ENCODE measurements at places on chromosomes 12 and 14.
A peak's percentile ranks its signal among the peaks of the same experiment; 100 is the strongest.

DNA sequence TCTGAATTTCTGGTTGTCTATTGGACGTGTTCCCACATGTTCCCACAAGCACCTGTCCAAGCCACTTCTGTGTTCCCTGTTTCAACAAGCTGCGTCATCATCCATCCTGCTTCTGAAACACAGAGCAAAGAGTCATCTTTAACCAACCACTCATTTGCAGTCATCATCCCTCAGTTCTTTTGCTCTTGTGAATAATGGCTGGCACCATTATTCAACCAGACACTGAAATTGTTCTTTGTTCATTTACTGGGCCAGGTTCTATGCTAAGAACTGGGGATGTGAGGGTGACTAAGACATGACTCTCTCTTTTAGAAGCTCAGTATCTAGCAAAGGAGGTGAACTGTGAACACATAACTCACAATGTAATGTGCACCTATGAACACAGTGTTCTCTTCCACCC is 40.7 kb upstream of the ANO4 start:
- no peak for DNase-seq

DNA sequence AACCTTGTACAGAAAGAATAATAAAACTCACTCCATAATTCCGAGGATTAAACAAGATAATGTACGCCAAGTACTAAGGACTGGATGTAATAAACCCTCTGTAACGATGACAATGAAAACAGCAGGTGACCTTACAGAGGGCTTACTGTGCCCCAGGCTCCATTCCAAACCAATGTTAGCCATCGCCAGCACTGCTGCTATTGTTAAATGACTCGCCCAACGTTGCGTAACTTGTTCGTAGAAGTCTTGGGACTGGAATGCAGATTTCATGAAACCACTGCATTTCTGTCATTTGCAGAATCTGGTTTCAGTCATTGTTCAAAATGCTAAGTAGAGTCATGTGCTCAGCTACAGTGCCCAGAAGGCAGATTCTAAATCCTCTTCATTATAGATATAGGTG is 728 bp upstream of the STON2 start:
- DNase-seq, result peak; percentile 91

DNA sequence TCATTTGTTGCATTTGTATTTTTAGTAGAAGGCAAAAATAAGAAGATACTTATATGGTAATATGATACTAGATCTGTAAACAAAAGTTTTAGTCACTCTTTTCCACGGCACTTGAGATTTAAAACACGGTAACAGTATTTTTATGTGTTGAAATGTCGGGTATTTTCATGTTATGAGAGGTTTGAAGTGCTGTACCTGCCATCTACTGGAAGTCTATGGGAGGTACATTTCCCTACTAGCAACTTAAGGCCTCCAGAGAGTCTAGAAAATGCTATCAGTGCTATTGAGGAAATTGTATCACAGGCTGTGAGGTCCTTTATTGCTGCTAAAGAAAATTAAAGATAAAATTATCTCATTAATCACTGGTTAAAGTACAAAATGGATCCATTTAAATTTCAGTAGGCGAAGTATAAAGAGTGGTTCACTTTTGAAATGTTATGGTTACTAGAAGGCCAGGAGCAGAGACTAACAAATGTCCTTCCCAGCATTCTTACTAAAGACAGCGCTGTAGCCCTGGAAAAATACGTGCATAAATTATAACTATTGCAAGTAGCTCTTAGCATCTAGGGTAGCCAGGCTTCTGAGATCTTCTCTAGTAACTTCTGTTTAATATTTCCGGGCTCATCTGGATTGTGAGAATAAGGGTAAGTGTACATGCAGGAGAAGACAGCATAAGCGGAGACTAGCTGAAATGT is 77.6 kb upstream of the PRKD1 start:
- peak; percentile 1 for DNase-seq

GRCh38 chr14:75626863-75627262 is 33.8 kb downstream of the ERG28 start:
- no peak for DNase-seq

DNA sequence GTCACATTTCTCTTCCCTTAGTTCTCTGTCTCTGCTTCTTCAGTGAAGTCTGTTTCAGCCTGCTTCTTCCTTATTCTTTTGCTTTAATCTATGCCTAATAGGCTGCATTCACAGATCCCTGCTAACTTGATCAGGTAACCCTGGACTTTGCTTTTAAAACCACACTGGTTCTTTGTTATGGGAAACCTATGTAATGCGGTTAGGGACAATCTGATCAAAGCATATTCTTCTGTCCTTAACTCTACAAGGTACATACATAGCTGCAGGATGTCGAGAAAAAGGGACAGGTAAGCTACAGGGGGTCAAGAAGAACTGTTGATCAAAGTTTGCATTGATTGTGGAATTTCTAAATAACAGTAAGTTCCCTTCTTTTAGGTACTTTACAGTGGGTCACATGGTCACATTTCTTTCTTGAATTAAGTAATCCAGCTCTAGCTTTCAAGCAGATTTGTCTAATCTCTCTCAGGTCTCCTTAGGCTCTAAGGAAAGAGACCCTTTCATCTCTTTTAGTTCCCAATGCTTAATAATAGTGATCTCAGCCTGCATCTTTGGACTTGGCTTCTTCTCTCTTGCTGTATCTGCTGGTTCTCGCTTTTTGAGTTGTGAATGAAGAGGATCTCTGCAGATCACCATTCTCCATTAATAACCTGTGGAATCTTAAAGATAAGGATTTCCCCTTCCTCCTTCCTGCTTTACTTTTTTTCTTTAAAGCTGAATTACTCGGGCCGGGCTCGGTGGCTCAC is 3.8 kb downstream of the COPZ1 start:
- peak; percentile 52 for DNase-seq

GRCh38 chr14:92105893-92106142 is 564 bp downstream of the ATXN3 start:
- peak; percentile 89 for DNase-seq

DNA sequence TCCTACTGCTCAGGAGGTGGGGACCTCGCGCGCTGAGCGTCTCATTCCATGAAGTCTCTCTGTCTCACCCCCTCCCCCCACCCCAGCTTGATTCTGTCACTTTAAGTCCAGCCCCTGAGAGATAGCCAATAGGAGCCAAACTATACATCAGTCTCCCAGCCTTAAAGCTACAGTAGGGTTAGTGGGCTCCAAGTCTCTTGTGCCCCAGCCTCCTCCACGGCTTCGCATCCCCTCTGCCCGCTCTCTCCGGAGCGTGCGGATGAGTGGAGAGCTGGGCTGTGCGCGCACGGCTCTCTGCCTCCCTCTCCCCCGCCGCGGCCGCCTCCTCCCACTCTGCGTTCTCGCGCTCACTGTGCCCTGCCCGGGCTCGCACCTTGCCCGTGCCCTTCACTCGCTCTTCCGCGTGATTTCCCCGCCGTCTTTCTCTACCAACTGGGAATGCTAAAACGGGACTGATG is at the start of gene ESRRB:
Gene ESRRB (plus strand): TSS at position 191 of the 458 bp plus-strand sequence. CDS start 265 bp downstream, at position 456.
- DNase-seq, result no peak

- DNase-seq, result no peak
These were observed 152.4 kb downstream of the TSPAN9 start for GRCh38 chr12:3229577-3229976.

GRCh38 chr12:131681257-131681620 is 29.7 kb upstream of the SFSWAP start:
- DNase-seq, result no peak

- no peak for DNase-seq
These were observed 53.8 kb downstream of the TMCC3 start for GRCh38 chr12:94596596-94596995.

- peak; percentile 87 for DNase-seq
These were observed 22.7 kb upstream of the TEX22 start for GRCh38 chr14:105375635-105376057.

GRCh38 chr14:104586832-104587620 is 7.5 kb downstream of the C14orf180 start:
- no peak for DNase-seq

DNA sequence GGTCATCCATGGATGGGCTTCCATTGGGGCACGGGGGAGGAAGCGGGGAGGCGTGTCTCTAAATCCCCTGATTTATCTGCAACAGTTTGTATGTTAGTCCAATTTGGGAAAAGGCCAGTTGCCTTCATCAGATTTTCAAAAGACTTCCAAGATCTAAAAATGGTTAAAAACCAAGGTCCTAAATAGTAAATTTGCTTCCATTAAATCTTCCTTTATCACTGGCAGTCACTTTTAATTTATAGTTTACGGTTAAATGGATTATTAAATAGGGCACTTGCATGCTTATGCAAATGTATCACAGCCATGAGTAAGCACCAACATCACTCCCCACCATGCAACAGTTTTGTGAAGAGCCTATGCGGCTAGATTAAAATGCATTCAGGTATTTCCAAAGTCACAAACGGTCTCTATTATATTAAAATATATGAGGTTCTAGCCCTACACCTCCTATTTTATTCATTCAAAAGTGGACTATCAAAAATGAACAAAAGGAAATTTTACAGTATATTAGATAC is 108.2 kb upstream of the GPHB5 start:
- DNase-seq, result no peak

GRCh38 chr14:56378475-56378877 is 201.1 kb upstream of the TMEM260 start:
- DNase-seq, result peak; percentile 90

GRCh38 chr12:99985129-99985570 is 414 bp upstream of the ANKS1B start:
- no peak for DNase-seq

GRCh38 chr12:124316257-124316900 is 21.5 kb downstream of the RFLNA start:
- no peak for DNase-seq

DNA sequence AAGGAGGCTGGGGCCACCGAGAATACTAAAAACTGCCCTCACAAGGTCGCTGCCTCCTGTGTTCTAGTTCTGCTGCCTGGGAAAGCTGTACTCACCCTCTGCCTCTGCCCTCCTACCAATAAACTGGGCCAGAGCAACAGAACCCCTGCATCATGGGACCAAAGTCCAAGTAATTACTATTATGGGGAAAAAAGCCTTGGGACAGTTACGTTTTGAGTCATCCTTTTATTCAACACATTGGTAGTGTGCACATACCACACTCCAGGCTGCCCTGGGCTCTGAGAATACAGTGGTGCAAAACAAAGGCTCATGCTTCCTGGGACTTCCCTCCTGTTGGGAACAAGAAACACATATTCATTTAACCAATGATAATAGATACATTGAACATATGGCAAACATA is 49.0 kb downstream of the CACNA1C start:
- no peak for DNase-seq

GRCh38 chr12:3147260-3147659 is 70.1 kb downstream of the TSPAN9 start:
- DNase-seq, result no peak

- DNase-seq, result no peak
These were observed 19.1 kb downstream of the TUNAR start for GRCh38 chr14:95895720-95896119.

GRCh38 chr12:97645726-97646125 is 183.1 kb downstream of the RMST start:
- no peak for DNase-seq

DNA sequence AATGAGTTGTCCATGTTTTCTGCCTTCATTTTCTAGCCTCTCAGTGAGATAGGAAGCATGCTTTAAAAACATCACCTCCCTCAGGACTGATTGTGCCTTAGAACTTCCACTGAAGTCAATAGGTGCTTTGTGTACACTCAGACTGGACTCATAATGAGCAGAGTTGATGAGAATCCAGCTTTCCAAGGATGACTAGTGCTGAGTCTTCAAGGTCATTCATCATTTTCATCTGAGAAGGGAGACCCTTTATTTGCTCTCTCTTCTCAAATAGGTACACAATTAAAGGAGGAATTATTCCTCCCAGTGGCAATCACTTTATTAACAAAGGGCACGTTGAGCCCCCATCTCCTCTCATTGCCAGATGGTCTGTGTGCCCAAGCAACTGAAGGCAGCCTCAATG is 210.9 kb upstream of the PRKD1 start:
- DNase-seq, result no peak
